ENCODE measurements at places on chromosomes 5 and 9.

GRCh38 chr9:127786773-127787104 lies 905 bp downstream of the CDK9 start:
- DNase-seq = peak; percentile 26

- no peak for DNase-seq
Measured at GRCh38 chr5:168291964-168292785, 730 bp downstream of the WWC1 start.

DNA sequence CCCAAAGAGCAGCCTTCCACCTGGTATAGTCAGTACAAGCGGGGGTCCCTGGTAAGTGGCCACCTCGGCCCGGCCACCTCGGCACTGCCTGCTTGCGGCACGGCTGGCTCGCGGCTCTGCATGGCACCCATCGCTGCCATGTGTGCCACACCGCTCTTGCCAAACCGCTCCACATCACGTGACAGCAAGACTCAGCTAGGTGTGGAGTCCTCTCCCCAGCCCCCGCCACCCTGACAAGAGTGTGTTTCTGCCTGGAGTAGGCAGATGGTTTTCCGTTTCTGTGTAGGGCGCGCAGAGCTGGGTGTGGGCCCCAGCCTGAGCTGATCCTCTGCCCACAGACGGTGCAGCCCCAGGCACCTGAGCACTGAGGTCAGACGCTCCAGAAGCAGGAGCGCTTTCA lies 50.5 kb upstream of the FCN2 start:
- no peak for DNase-seq

DNA sequence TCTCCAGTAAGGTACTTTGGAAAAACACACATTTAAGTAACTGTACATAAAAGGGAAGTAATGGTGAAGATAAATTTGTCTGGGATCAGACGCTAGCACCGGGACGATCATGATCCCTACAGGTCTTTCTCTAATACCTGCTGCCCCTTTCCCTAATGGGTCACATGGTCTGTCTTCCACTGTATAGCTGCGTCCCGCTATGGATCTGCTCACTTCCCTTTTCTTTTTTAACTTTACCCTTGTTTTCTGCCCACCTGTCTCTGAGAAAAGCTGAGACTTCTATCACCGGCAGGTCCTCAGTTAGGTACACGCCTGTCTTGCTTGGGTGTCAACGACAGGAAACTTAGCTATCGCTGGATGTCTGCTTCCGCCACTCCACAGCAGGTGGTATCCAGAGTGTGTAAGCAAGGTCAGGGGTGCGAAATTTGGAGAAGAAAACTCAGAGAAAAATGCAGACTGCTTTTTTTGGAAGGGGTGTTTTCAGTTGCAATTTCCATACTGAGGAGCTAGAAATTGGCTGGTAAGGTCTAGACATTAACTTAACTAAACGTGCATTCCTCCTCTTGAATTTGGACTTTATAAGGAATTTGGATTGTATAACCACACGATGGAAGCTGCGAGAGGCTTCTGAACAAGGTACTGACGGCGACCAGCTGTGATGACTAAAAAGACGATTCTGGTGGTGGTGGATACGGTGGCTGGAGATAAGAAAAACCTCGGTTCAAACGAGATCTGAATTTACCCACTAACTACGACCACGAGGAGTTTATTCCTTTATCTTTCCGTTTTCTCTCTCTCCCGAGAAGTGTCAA lies 1.1 kb upstream of the ICE1 start:
- peak; percentile 10 for DNase-seq

DNA sequence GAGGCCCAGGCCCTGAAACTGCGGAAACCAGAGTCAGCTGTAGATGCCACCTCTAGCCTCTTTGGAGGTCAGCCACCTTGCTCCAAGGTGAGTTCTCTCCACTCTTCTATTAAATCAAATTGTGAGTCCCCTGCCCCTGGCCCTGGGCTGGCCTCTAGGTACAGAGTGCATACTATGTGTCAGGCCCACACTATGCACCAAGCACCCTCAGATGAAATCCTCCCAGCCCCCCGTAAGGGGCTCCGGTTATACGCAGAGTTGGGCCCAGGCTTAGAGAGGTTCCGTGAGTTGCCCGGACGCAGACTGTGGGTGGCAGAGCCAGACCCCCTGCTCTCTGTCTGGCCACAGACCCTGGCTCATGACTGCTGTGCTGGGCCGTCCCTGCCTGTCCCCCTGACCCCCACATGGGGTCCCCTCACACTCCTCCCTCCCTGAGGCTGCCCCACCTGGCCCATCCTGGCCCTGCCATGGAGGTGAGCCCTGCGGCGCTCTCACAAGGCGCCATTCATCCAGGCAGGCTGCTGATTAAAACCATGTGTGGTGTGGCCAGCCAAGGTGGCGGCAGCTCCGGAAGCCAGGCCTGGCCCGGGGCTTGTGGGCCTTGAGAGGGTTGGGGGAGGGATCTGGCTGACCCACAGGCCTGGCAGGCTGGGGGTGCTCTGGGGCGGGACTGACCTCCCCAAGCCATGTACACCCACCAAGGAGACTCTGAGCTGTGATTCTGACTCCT lies 65.5 kb upstream of the SYNPO start:
- peak; percentile 27 for DNase-seq

GRCh38 chr5:151182524-151182900 lies 24.9 kb upstream of the ANXA6 start:
- no peak for DNase-seq

- DNase-seq = no peak
Measured at GRCh38 chr9:128247226-128247803, 28.5 kb downstream of the GOLGA2 start.

DNA sequence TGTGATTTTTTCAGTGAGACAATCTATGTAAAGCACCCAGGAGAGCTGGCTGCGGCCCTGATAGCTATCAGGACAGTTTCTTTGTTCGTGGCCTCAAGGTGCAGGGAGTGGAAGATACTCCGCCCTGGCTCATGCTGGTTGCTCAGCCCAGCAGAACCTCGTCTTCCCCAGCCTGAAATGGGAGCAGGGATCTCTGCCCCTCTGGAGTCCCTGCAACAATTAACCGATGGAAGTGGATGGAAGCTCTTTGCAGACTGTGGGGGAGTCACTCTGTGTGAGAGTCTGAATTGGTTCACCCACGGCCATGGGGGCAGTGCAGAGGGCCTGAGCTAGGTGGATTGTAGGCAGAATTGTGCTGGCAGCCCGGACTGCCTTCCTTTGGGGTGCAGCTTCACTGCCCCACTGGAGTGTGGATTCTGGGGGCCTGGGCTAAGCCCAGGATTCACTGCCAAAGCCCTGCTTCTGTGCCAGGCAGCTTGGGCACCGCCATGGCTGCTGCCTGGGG lies 2.8 kb downstream of the AIF1L start:
- DNase-seq = no peak

- DNase-seq = peak; percentile 78
Measured at GRCh38 chr9:81686614-81687520, 2.5 kb downstream of the TLE1 start.

DNA sequence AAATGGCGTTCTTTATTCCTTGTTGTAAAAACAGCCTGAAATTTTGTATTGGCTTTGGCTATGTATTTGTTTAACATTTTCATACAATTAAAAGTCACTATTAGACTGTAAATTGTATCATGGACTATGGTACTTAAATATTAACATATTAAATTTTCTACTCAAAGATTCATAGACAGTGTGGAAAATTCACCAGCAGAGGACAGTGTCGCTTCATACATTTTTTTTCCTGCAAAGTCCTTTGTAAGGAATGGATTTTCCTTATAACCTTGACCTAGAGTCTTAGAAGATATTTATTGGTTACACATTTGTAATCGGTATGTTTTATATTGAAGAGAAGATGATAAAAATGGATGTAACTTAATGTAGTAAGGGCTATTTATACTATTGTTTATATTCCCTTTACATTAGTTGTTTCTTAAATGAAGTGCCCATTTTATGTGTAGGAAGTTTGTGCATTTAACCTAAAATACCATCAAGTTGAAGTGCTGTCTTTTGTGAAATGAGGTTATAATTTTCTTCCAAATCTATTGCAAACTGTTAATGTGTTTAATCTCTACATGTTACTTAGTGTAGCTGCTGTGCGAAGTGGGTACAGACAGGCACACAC lies 150.1 kb downstream of the KDM4C start:
- peak; percentile 35 for DNase-seq

GRCh38 chr5:116303340-116303739 lies 218.5 kb downstream of the COMMD10 start:
- no peak for DNase-seq

DNA sequence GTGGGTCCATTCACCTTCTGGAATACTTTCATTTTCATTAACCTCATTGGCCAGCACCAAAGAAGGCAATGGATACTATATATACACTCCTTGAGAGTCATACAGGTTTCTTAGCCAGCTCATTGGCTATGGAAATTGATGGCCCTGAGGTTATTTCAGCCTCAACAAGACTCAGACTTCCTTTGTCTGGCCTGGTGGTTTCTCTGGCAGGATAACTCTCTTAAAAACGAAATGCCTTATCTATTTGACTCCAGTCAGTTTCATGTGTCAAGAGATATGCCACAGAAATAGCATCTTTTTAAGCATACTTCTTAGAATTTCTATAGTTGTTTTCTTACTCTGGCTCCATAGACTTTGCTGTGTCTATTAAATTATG lies 28.9 kb downstream of the CDH9 start:
- DNase-seq = no peak

GRCh38 chr5:116539222-116539621 lies 35.4 kb downstream of the SEMA6A start:
- DNase-seq = no peak

DNA sequence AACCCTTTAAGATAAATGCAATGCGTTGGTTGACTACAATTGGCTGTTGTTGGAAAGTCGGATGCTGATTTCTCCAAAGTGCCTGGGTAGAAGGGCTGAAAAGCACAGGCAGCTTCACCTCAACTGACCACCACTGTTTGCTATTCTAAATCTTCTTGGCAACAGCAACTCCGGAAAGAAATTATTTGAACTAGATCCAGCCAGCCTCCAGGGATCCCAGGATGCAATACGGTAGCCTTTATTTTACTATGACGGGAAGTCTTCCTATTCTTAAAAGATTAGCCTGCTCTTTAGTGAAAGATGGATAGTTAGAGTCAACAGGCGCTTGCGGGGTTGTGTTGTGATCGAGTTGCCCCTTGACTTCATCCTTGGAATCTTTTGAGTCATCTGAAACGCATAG lies 78.6 kb upstream of the KLF9 start:
- no peak for DNase-seq

- no peak for DNase-seq
Measured at GRCh38 chr9:87547671-87548081, 50.0 kb downstream of the DAPK1 start.

DNA sequence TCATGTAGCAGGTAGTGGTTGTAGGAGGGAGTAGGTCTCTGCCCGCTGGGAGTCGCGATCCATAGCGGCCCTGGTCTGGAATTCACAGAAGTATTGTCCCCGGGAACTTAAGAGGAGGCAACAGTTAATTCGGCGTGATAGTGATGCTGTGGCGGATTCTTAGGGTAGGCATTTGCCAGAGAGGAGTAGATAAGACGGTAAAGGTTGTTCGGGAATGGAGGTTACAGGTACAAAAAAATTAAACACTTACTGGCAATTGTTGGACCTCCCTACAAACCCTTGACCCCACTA lies 679 bp downstream of the SMC5 start:
- no peak for DNase-seq

DNA sequence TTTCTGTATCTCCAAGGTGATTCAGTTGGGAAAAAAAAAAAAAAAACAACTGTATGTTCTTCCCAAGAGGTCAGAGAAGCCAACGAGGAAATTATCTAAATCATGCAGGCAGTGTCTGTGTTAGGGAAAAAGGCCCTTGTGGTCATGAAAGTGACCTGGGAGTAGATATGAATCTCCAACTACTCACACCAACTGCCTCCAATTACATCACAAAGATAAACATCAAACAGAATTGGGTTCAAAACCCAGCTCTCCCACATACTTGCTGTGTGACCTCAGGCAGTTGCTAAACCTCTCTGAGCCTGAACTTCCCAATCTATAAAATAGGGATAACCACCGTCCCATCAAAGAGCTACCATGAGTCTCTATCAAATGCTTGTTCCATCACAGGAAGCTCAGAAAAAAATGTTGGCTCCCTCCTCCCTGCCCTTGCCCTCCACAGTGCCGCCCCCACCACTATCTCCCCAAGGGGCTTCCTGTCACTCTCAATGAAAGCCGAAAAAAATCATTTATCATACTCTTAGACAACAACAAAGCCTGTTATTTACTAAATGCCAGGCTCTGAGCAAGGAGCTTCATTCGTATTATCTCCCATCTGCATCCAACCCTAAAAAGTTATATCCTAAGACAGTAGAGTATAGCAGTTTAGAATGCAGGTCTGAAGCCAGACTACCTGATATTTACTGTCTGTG lies 42.9 kb downstream of the CDK5RAP2 start:
- no peak for DNase-seq

GRCh38 chr9:126854734-126855133 lies 5.7 kb upstream of the ZBTB34 start:
- no peak for DNase-seq

DNA sequence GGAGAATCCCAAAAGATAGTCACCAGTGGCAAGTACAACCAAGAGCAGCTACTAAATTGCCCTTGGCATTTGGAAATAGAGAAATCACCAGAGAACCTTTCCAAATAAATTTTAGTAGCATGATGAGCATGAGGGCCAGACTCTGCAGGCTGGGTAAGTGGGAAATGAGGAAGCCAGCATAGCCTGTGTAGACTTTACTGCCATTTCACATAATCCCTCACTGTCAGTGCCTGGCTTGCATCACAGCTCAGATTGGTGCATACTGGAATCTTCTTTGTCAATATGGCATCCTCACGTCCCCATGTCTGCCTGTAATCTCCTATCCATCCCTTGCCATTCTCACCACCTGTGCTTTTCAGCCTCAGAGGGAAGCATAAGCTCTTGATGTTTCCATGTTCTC lies 14.5 kb downstream of the GRAMD2B start:
- DNase-seq = no peak

- no peak for DNase-seq
Measured at GRCh38 chr5:120499876-120500563, 35.9 kb downstream of the PRR16 start.

- no peak for DNase-seq
Measured at GRCh38 chr5:34026089-34026761, 16.8 kb downstream of the C1QTNF3 start.

DNA sequence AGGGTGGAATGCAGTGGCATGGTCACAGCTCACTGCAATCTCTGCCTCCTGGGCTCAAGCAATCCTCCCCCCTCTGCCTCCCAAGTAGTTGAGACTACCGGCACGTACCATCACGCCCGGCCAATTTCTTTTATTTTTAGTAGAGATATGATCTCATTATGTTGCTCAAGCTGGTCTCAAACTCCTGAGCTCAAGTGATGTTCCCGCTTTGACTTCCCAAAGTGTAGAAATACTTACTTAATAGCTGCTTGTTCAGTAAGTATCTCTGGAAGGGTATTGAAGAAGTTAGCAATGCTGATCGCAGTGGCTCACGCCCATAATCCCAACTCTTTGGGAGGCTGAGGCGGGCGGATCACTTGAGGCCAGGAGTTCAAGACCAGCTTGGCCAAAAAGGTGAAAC lies 35.7 kb upstream of the PLIN2 start:
- DNase-seq = peak; percentile 47

- no peak for DNase-seq
Measured at GRCh38 chr5:10213316-10213715, 36.4 kb downstream of the ATPSCKMT start.

GRCh38 chr5:150166037-150166649 lies 435 bp upstream of the CDX1 start:
- DNase-seq = no peak
